Endothelial cell (in vitro differentiated cells): ENCODE measurements at places on chromosomes 7 and 10. TPM values are rescaled to one million over a fixed set of nuclear protein-coding genes. Genes with fewer than 3 reads are reported as not detected.

DNA sequence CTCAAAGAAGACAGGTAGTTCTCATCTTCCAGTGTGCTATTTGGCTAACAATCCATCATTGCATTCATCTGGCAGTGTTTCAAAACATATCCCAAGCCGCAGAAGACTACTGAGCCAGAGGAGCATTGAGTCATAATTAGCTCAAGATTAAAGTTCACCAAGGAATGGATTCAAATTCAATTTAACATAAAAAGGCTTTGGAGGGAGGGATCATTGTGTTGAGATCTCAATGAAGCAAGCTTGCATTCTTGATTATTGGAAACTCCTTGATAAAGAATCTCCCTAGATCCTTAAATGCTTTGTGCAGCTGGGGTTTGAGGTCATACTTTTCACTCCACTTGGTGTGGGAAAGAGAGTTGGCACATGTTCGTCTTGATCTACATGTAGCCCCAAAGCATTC, 142.8 kb upstream of the SEMA3A start:
- DNase-seq, result no peak

GRCh38 chr10:62381385-62382102, 7.4 kb downstream of the ZNF365 start:
- no peak for DNase-seq

GRCh38 chr7:114354306-114354705, 60.3 kb upstream of the FOXP2 start:
- no peak for DNase-seq

ADK gene
- total RNA-seq, result 13.1 TPM
